Activated T-cell treated with anti-CD3 and anti-CD28 coated beads for 48 hours (primary cell): ENCODE measurements at places on chromosomes 12 and 14.

DNA sequence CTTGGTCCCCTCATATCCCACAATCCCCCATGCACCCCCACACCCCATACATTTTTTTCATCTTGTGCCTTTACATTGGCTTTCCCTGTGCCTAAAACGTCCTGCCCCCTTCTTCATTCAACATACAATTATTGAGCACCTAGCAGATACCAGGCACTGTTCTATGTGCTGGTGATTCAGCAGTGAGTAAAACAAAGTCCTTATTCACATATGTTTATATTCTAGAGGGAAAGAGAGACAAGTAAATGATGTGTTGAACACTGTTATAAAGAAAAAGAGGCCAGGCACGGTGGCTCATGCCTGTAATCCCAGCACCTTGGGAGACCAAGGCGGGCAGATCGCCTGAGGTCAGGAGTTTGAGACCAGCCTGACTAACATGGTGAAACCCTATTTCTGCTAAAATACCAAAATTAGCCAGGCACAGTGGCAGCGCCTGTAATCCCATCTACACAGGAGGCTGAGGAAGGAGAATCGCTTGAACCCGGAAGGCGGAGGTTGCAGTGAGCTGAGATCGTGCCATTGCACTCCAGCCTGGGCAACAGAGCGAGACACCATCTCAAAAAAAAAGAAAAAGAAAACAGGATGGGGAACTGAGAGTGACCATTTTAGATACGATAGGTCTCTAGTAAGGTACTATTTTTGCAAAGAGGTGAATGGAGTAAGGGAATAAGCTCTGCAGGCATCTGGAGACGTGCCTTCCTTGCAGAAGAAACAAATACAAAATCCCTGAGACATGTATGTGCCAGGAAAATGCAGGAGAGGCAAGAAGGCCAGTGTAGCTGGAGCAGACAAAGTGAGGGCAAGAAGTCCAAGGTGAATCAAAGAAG lies 12.2 kb downstream of the SLC7A7 start:
- no peak for DNase-seq

DNA sequence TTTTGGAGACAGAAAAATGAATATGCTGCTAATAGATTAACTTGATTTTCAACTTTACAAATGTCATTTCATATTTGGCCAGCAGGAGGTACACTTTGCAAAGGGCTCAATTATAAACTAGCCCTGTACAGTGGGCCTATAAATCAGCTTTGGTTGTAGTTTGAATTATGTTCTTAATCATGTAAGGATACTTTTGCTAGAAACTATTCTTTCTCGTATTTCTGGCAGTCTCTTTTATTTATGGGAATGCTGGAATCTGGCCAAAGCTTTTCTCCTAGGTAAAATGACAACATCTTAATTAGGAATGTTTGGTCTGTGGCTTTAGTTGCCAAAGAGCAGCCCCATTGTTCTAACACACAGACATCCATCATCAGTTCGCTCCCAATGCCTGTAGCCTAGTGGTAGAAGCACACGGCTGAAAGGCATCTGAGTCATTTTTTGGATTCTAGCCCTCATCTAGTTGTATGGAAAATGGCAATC lies 1322.3 kb upstream of the SEL1L start:
- DNase-seq = no peak

GRCh38 chr14:33493990-33494389 lies 456.9 kb downstream of the EGLN3 start:
- DNase-seq = no peak

DNA sequence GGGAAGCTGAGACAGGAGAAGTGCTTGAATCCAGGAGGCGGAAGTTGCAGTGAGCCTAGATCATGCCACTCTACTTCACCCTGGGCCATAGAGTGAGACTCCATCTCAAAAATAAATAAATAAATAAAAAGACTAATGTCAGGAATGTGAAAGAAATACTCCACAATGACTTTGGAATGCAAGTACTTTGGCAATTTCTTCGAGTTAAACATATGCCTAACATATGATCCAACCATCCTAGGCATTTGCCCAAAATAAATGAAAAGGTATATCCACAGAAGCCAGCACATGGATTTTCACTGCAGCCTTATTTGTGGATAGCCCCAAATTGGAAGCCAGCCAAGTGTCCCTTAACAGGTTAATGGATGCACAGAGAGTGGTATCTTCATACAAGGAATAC lies 357.9 kb upstream of the TMEM132C start:
- DNase-seq = no peak

GRCh38 chr14:81625343-81625742 lies 91.7 kb upstream of the SEL1L start:
- no peak for DNase-seq

- DNase-seq = no peak
These were observed 90.4 kb downstream of the SLC8A3 start for GRCh38 chr14:70098250-70098809.

DNA sequence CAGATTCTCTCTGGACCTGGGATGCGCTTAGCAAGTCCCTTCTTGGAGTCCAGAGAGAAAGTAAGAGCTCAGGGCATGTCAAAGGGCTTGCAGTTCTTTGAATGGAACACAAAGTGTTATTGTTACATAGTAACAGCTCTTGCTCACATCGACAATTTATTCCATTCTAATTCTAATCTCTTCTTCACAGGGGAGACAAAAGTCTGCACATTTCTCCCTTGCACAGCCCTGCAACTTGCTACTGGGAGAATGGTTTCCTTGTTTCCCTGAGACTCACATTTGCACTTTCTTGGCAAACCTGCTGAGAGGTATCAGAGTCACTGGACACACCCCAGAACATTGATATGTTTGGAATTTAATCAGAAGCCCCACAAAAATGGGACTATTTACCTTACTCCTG lies 209.9 kb upstream of the IGF1 start:
- no peak for DNase-seq
